ENCODE measurements at places on chromosomes 5 and 9.

GRCh38 chr5:179819296-179820126 lies 1.2 kb upstream of the SQSTM1 start:
- DNase-seq: peak; percentile 43

DNA sequence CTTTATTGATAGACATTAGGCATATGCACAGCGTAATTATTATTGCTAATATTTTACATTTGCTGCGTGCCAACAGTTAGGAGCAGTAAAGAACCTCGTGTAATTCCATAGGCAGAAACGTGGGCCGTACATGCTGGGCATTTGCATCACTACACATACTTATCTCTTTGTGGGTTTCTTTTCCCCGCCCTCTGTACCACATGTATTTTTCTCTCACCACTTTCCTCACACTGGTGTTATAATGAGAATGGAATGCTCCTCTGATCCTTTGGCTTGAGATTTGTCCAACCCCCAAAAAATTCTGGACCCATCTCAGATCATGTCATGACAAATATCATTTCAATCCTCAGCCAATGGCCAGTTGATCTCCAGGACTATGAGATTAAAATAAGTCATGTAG lies 1952.6 kb upstream of the WWC1 start:
- no peak for DNase-seq

DNA sequence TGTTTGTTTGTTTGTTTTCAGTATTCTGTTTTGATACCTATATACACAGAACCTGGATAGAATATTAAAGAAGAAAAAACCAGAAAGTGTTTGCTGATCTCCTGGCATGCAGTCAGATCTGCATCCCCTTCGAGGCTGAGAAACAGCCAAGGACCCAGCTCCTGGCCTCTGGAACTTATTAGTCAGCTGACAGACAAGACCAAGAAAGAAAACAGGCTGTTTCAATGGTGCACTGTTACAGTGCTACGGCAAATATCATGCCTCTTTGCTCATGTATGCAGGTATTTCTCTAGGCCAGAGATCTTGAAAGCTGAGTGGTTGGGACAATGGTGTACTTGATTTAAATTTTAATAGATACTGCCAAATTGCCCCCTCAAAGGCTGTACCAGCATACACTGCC lies 95.0 kb downstream of the C5orf15 start:
- DNase-seq: no peak

GRCh38 chr5:173707392-173707791 lies 90.9 kb upstream of the BOD1 start:
- no peak for DNase-seq

All from head of caudate nucleus (tissue), 42 donors.